ENCODE measurements at places on chromosomes 4 and X. TPM values are rescaled to one million over a fixed set of nuclear protein-coding genes. Genes with fewer than 3 reads are reported as not detected.

DNA sequence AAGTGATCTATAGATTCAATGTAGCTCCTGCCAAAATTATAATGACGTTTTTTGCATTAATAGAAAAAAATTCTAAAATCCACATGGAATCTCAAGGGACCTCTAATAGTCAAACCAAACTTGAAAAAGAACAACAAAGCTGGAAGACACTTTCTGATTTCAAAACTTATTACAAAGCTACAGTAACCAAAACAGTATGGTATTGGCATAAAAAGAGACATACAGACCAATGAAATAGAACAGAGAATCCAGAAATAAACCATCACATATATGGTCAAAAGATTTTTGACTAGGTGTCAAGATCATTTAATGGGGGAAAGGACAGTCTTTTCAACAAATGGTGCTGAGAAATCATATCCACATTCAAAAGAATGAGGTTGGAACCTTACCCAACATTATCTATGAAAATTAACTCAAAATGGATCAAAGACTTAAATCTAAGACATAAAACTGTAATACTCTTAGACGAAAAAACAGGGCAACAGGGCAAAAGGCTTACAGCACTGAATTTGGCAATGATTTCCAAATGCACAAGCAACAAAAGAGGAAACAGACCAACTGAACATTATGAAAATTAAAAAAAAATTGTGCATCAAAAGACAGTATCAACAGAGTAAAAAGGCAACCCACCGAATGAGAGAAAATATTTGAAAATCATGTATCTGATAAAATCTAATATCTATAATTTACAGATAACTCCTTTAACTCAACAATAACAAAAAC lies 3.9 kb downstream of the FBXO8 start:
- no peak for DNase-seq

The DCAF12L2 gene
- 0.21 TPM for polyA plus RNA-seq

The VSIG1 gene
- 0.42 TPM for polyA plus RNA-seq

The PDLIM3 gene
- 12.9 TPM for polyA plus RNA-seq

GRCh38 chr4:182640932-182641331 lies 276.3 kb downstream of the DCTD start:
- no peak for DNase-seq

The GPRIN3 gene
- polyA plus RNA-seq = 2.0 TPM

GRCh38 chr4:97593248-97593647 lies 550.0 kb downstream of the STPG2 start:
- peak; percentile 38 for DNase-seq

DNA sequence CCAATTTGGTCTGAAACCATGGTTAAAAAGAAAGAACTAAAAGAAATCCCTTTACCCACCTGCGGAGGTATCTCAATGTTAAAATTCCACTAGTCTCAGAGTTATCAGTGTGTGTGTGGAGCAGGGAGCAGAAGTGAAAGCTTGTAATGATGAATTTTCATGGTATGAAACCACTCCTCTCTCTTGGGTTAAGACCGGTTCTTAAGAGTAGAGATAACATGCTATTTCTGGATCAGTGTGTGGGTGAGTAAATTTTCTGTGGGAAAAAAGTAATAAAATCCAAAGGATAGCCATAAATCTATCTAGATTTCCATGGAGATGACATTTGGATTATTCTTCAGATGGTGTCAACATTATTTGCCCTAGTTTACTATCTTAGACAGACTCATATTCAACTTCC lies 3.2 kb downstream of the FGF13 start:
- no peak for DNase-seq

DNA sequence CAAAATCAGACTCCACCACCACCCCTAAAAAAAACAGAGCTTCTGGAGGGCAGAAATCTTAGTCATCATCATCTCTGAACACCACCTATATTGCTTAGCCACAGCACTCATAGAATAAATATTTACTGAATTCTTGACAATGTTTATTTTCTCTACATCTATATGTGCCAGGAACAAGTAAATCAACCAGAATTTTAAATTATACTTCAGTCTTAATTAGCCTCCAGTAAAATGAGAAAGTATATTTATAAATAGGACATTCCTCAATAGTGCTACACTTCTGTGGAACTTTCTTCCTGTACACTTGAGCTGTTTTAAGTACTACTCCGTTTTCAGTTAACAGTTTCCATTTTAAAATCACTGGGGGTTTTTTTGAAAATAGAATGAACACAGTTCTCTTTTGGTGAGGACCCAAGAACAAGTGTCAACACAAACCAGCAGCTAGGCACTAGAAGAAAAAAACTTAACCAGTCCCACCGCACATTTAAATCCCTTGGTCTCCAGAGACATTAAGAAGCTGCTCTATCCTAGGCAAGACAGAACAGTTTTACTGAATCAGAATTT lies 25.5 kb downstream of the SMIM14 start:
- DNase-seq = no peak

Measured in left lung (tissue), 14 donors.